IPS DF 6.9 (cell line): ENCODE measurements at places on chromosomes 6 and 20.

DNA sequence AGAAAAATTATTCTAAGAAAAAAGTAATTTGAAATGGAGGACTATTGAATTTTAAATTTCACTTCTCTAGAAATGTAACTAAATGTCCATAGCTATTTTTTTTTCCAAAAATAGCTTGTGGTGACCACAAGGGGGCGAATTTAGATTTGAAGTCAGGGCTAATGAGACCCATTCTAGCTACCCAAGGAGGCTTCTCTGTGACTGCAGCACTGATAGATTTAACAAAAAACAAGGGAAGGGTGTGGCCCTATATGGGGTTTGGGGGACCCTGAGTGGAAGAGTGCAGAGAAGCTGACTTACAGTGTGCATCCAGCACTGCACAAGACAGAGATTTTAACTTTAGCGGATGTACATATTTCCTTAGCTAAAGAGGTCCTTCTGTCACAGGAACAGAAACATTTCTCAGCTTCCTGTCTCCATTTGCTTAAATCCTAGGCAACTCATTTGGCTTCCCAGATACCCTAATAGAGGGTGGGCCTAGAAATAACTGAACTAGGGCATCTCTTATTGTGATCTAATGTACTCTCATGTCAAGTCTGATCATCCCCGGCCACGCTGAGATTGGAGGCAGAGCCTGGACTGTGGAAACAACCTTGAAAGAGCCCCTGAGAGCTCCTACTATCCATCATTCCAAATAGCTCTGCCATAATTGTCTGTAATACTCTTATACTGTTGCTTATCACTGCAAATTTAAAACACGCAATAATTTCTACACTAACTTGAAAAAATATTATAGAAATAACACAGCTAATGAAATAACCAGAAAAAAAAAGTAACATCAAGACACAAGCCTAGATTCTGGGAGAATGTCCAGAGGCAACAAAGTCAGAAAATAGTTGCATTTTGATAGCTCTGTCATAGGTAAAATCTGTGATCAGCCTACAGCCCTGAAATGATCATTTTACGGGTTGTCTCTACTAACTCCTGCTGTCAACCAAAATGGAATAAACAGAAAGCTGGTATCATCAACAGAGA lies 93.6 kb downstream of the SNAP91 start:
- no peak for DNase-seq

- no peak for DNase-seq
These were observed 2.8 kb upstream of the CEP43 start for GRCh38 chr6:166996406-166996805.

- DNase-seq = no peak
These were observed 401.6 kb upstream of the SULF2 start for GRCh38 chr20:48186915-48187314.

DNA sequence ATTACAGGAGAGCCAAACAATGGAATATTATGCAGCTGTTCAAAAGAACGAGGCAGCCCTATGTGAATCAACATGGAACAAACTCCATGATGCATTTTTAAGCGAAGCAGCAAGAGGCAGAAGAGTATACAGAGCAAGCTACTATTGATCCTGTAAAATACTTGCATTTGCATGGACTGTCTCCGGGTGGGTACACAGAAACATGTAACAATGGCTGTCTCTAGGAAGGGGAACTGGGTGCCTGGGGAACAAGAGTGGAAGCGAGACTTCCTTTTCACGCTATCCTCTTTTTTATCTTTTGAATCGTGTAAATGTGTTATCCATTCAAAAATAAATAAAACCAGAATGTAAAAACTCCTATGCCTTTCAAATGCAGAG lies 93.3 kb upstream of the SIRPA start:
- no peak for DNase-seq

- no peak for DNase-seq
These were observed 8.5 kb upstream of the CST3 start for GRCh38 chr20:23646106-23646873.

DNA sequence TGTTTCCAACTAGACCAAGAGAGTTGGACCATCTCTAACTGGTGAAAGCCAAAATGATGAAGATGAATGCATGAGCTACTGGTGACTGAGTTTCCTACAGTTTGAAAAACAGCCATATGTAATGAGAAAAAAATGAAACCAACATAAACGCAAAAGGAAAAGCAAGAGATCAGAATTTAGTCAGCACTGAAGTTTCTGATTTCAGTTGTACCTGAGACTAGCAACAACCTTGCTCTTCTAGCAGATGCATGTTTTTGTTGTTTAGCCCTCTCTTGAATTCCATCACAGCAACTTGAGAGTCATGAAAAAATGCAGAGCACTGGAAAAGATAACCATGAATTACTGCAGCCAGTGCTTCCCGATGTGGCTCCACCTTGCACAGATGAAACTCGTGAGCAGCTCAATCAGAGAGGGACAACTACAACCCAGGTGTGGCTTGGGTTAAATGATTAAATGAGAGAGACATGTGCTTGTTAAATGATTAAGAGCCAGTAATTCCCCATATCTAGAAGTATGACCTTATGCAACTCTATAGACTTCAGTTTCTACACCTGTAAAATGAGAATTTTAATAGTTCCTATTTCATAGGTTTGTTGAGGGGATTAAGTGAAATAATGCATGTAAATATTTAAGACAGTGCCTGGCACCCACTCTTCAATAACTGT lies 104.8 kb downstream of the ELOVL4 start:
- no peak for DNase-seq

DNA sequence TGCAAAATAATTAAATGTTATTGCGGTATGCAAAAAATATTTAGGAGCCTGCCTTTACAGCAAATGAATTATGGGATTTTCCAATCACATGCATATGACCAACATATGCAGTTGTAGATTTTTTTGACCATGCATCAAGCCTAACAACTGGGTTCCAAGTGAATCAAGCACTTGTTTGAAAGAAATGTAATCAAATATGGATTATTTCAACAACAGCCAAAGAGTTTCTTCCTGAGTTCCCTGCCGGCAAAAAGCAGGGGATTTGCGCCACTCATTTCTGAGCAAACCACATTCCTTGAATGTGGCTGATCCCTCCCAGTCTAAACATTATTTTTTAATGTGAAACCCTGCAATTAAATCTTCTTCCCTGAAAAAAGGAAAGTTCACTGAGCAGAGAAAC lies 100.1 kb upstream of the ADTRP start:
- no peak for DNase-seq

DNA sequence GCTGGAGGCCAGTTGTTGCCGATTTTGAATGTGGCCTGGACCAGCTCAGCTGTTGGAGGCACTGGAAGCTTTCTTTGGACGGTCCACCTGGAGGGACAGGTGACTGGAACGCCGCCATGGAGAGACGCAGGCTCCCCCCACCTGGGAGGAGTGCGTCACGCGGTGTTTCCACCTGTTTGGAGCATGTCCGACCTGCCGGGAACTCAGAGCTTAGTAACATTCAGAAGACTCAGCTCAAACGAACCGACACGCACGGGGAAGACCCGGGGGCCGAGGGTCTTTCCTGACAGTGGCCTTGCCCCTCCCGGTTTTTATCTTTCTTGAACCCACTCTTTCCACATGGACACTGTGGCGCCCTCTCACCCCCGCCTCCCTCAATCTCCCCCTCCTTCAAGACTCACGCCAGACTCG lies 141.6 kb downstream of the SMOC2 start:
- DNase-seq = no peak

- no peak for DNase-seq
These were observed 59.0 kb downstream of the MAP7 start for GRCh38 chr6:136491251-136491650.
